Eye (tissue), 1 donor: ENCODE measurements at places on chromosomes 13 and 19.
A peak's percentile ranks its signal among the peaks of the same experiment; 100 is the strongest.

DNA sequence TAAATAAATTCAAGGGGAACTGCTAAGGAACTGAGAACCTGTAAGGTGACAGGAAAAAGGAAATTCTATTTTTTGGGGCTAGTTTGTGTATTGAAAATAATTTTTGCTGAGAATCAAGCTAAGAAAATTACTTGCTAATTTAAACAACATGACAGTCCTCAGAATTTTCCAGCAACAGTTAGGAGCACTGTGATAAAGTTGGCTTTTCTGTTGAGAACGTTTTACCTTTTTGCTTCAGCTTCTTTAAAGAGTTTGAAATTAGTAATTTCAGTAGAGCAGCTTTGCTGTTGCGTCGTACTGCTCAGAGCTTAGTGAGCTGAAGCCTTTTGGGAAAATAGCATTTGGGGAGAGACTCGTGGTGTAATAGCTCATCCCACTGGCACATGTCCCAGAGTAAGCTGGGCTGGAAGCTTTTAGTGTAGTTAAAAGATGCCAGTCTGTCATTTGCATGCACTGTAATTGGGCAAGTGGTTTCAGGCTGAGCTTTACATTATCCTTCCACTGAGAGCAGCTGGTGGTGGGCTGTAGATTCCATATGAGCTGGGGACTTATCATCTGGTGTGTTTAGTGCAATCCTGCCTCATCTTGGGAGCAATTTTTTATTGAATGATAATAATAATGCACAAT, 69.8 kb downstream of the LRCH1 start:
- peak; percentile 69 for DNase-seq

- DNase-seq, result peak; percentile 29
These were observed 21.9 kb downstream of the ANKRD27 start for GRCh38 chr19:32652894-32653598.

DNA sequence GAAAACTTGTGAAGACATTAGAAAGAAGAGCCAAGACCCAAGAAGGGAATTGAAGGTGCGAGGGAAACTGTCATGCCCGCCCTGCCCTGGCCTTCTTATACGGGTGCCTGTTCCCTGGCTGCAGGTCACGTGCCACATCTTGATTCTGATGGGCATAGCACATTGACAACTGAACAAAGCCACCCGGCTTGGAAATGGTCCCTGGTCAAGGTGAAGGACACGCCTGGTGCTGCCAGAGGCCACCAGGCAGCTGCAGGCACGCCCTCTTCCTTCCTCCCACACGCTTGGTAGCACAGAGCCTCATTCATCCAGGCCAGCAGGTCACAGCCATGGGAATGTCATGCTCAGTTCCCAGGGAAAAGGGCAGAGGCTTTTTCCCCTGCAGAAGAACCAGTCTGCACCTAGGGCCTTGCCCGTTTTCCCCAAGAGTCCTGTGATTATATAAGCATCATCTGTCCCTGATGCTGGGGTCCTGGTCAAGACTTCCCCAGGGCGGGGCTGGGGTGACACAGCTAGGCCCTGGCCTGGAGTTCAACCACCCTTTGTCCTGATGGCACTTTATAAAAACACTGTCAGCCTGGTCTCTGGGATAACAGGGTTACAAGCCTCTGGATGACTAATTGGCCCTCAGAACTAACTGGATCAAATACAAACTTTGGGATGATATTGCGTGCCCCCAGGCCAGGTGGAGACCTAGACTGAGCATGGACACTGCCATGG, 56.0 kb downstream of the CDADC1 start:
- no peak for DNase-seq

DNA sequence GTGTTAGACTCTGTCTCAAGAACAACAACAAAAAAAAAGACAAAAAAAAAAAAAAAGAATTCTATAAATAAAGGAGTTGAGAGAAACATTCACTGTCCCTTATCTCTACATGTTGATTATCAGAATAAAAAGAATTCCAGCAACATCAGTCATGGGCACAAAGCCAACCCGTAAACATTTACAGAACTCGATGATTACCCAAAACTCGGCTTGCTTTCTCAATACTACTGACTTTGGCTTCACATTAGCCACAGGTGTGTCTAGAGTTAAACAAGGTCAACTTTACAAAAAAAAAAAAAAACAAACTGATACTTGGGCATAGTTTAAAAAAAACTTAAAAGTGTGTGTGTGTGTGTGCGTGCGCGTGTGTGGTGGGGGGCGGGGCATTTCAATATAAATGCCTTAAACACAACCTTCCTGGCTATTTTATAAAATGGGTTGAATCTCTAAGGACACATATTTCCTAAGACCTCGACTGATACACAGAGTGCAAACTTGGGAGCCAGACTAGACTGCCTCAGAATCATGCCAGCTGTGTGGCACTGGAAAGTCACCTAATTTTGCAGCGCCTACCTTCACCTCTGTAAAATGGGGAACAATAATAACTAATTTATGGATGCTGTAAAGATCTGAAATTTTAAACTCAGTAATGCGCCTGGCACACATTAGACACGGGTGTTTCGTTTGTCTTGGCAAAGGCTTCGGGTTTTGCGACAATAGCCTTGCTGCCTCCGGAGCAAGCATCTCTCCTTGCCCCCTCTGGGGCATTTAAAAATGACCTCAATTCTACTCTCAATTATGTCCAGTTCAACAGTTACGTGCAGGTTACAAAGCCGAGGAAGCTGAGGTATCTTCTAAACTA, 922 bp downstream of the EBPL start:
- no peak for DNase-seq

GRCh38 chr13:60182907-60183306, 19.2 kb upstream of the DIAPH3 start:
- no peak for DNase-seq

- peak; percentile 50 for DNase-seq
These were observed 79.2 kb downstream of the UBL3 start for GRCh38 chr13:29771247-29771646.

DNA sequence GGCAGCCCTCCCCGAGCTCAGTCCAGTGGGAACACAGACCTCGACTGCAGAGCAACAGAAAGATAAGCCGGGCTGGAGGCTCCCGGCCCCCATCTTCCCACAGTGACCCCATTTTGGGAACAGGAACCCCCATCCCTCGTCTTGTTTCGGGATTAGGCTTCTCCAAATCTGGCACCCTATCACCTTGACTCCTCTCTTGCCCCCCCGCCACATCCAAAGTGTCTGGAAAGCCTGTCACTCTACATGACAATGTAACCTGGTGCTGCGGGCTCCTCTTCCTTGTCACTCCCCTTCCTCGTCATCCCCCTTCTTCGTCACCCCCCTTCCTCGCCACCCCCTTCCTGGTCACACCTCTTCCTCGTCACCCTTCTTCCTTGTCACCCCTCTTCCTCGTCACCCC, 10.1 kb downstream of the PAK4 start:
- no peak for DNase-seq

DNA sequence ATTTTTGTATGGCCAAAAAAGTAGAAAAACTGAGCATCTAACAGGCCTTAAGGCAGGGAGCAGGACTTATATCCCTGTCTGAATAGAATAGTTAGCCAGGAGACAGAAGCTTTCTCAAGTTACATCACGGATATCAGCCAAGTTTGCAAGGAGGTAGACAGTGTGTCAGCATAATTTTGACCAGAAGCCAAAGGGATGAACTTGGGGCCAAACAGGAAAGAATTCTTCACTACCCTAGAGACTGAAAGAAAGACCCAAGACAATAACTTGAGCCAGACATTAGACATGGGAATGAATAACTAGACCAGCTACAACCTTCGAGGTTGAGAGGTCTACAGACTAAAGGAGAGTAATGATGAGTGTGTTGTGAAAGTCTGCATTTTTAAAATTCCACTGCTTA, 48.1 kb upstream of the PCDH9 start:
- no peak for DNase-seq

DNA sequence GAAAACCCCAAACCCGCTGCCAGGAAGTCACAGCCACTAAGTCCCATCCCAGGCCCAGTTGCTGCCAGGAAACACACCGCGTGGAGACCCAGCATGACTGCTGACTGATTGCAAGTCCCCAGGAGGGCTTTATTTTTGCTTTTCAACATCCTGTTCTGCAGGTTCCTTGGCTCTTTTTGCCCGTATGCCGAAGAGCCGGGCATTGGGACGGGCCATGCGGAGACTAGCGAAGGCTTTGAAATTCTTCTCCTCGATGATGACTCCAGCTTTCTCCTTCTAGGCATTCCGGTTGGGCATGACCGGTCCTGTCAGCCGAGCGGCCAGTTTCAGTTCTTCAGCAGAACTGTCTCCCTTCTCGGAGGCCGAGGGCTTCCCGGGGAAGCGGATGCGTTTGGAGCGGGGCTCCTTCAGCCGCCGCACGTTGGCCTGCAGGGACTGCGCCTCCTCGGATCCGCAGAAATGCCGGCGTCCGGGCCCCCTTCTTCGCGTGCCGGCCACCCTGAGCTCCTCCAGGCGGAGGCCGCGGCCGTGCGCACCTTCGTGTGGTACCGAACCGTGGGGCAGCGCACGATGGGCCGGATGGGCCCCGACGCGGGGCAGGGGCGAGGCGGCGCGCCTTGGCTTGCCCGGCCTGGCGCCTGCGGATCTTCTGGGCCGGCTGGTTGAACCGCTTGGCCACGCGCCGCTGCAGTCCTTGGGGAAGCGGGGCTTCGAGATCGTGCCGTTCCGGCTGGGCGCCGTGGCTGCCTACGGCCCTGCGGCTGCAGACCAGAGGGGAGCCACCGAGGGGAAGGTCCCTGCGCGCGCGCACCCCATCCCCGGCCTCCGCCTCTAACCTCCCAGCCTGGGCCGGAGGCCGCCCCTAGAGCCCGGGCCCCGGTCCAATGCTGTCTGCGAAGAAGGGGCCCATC, 15.2 kb downstream of the ZSCAN5C start:
- DNase-seq, result peak; percentile 67
